ENCODE measurements at places on chromosomes 2 and 18.

DNA sequence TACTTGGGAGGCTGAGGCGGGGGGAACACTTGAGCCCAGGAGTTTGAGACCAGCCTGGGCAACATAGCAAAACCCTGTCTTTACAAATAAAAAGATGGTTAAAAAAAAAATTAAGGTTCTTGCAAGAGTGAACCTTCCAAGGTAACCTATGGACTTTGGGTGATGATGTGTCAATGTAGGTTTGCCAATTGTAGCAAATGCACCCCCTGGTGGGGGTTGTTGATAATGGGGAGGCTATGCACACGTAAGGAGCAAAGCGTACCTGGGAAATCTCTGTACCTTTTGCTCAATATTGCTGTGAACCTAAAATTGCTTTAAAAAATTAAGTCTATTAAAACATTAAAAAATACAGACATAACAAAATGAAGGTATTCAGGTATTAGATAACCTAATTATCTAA lies 70.4 kb downstream of the CWC22 start:
- no peak for DNase-seq

DNA sequence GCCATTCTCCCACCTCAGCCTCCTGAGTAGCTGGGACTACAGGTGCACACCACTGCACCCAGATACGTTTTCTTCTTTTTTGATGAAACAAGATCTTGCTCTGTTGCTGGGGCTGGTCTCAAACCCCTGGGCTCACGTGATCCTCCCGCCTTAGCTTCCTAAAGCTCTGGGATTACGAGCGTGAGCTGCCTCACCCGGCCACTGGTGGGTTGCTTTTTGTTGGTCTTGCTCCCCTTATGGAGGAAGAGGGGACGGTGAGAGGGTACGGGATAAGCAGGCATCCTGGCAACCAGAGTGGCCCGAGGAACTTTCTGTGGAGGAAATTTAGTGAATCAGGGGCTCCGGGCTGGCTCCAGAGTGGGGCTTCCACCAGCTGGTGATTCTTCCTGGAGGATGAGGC lies 222.3 kb downstream of the HDAC4 start:
- DNase-seq: no peak

DNA sequence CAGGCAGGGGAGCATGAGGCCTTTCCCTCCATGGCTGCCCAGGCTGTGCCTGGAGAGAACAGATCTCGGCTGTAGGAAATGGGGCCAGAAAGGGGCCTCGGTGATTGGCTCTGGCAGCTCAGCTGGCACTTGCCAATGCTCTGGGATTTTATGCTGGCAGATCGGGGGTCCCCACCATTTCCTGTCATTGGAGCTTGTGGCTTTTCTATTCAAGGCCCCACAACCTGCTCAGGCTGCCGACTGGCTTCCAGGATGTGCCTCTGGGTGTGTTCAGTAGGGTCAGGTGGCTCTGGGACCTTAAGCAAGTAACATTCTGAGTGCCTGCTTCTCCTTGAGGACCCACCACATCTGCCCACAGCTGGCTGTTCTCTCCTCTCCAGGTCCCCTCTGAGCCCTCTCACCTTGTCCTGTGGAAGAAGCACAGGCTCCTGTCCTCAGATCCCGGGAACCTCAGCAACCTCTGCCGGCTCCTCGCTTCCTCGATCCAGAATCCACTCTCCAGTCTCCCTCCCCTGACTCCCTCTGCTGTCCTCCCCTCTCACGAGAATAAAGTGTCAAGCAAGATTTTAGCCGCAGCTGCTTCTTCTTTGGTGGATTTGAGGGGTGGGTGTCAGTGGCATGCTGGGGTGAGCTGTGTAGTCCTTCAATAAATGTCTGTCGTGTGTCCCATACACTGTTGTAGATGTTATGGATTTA lies 4.2 kb downstream of the GNLY start:
- DNase-seq: no peak

GRCh38 chr2:189581354-189582139 lies 961 bp upstream of the SLC40A1 start:
- no peak for DNase-seq

DNA sequence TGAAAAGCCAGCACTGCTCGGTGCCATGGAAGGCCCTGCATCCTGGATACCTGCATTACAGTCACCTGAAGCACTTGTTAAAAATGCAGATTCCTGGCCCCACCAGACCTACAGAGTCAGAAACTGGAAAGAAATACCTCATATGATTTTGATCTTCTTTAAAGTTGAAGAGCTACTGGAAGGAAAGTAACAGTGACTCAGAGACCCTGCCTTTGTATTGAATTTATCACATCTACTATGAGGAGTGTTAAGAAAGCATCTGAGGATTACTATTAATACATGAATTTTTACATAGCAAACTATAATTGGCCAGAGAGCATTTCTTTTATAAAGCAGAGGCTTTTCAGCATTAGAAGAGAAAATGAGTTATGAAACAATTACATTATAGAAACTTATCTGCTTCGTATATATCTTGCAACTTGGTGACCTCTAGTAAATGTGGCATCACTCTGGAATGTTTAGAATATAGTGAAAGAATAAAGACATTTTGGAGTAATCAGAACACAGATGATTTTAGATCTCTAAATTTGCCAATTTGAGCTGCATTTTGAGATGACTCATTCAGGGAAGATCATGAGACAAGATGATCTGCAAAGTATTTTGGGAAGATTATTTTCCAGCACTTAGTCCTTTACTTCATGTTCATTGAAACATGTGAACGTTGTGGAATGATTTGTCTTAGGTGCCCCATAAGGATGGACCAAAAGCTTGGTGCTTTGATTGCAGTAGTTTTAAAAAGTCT lies 12.2 kb downstream of the PTPRM start:
- no peak for DNase-seq

DNA sequence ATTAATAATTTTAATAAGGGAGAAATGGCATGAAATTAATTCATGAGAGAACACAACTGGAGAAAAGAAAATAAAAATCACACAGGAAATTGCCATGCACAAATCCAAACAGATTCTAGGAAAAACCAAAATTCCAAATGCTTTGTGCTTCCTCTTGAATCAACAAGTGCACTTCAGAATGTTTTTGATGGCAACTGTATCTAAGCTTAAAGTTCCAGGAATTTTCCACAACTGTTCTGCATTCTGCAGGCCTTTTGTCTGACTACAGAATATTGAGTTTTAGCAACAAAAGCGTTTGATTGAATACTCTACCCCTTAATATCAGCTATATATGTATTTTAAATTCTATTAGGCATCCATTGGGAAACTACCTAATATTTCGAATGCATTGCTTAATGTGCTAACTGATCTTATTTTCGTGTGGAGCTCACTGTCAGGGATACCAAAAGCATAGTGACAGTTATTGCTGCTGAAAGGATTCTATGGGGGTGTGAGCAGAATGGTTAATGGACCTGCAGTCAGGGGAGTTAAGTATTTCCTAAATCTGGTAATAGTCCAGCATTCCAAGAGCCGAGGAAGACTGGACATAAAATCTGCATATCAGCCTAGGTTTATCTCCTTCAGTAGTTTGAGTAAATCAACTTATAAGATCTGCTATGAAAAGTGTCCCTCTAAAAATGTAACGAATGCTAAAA lies 482.7 kb upstream of the POU3F3 start:
- DNase-seq: no peak

- DNase-seq: no peak
Measured at GRCh38 chr2:237180187-237180586, 94.5 kb downstream of the COPS8 start.

Measured in T follicular helper cell (primary cell).